ENCODE measurements at places on chromosomes 2 and 18. TPM values are rescaled to one million over a fixed set of nuclear protein-coding genes. Genes with fewer than 3 reads are reported as not detected.

Gene SOCS6
- total RNA-seq = 24.1 TPM

- DNase-seq = no peak
Measured at GRCh38 chr18:75034937-75035336, 174.0 kb downstream of the PTGR3 start.

DNA sequence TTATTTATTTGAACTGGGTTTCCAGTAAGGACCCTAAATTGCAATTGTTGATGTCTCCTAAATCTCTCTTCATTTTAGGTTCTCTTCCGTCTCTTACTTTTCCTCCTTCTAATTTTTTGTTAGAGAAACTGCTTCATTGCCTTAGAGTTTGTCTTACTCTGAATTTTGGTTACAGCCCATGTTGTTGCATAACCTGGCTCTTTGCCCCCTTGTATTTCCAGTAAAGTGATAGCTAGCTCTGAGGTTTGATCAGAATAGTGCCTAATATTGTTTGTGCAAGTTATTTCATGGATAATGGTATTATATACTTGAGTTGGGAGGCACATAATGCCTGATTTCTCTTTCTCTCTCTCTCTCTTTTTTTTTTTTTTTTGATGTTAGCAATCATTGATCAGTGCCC, 71.8 kb downstream of the MGAT5 start:
- DNase-seq = no peak

DNA sequence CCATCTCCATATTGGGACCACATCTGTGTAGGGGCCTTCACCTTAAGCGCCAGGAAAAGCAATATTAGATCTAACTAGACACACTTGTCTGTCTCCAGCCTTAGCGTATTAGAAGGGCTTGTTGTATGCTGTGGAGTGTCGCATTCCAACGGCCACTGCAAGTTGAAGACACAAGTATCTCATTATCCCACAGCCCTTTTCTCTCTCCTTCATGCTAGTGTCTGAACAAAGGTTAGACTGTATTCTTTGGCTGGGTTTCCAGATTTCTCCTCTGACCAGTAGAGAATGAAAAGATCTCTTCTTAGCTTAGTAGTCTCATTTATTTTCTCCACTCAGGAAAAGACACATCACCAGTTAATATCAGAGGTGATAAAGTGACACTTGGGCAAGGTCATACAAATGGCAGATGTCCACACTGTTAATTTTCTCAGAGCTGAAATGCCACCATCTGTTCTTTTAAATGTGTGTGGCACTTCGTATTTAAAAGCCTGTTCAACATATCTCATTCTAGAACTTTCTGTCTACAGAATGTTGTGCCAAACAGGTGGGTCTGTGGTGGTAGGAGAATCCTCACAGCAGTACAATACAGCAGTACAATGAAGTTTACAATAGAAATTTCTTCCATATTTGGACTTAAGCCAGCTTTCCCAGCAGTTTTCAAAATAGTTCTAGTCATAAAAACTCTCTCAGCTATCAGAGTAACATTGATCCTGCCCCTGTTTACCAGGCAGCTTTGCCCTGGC, 94.0 kb upstream of the ITGA6 start:
- DNase-seq = no peak

Gene RBMS1
- total RNA-seq = 152 TPM

Gene SERPINB7
- 18.0 TPM for total RNA-seq

GRCh38 chr2:232076736-232077135, 115.2 kb downstream of the DIS3L2 start:
- DNase-seq = no peak

Gene REG3G
- total RNA-seq = not detected

DNA sequence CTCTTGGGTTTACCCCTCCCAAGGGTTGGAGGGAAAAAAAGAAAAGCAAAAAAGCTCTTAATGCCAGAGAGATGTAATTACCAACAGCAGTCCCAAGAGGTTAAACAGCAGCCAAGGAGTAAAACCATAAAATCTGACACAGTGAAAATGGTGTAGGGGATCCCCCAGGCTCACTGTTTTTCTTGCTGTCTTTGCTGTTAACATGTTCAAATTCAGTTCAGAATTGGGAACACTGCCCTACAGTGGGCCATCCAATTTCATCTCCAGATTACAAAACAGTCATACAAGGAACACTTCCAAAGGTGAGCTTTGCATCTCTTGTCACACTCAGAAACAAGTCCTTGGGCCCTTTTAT, 54.5 kb downstream of the PLEKHM3 start:
- DNase-seq = no peak

DNA sequence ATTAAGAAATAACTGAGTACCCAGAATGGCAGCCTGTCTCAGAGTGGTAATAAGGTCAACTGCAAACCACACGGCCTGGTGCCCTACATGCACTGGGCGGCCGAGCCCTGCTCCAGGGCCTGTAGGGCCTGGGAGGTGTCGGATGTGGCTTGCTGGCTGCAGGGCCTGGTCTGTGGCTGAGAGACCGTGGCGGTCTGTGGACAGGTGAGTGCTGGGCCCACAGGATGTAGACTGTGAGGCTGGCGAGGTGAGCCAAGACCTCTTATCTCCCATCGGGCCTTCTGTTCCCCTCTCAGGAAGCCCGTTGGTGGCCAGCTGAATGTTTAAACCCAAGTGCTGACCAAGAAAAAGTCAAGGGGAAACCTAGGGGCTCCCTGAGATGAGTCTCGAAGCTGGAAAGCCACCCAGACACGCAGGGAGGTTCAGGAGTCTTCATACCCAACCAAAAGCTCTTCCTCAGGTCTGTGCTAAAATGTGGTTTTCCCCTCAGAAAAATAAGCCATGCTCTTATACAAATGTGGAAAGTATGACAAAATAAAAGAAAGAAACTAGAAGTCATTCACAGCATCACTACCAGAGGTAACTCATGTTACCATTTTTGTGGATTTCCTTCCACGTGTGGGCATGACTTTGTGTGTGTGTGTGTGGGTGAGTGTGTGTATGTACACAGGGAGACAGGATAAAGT, 47.7 kb upstream of the CTDP1 start:
- no peak for DNase-seq

DNA sequence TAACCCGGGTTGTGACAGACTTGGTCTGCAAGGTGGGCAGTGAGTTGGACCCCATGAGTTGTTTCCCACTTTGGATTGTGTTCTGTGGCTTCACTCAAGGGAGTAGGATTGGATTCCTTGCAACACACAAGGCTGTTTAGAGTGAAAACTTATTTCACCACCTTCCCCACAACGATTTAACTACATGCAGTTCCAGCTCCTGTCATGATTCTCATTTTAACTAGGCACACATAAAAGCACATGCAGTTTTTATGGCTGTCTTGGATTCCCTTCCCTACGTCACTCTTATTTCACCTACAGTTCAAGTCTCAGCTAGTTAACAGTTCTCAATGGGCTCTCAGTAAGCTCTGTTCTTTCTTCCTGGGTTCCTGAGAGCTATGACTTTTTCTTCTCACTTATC, 15.9 kb downstream of the EFEMP1 start:
- no peak for DNase-seq

Gene TM4SF20
- total RNA-seq = not detected

DNA sequence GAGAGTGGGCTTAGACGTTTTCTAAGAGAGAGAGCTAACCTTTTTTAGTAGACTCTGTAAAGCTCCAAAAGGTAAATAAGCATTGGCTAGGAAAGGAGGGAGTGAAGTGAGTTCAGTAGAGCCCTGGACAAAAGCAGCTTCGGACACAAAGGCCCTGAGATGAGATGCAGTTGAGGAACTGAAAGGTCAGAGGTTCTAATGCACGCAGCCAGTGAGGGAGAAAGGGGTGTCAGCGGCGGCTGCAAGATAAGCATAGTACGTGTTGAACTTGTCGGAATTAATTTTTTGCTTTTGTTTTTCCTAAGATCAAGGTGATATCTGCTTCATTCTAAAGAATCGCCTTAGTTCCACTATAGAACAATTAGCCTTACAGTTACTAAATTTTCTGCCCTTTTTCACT, 11.2 kb upstream of the SLC8A1 start:
- DNase-seq = no peak

GRCh38 chr2:216142540-216142939, 33.4 kb downstream of the XRCC5 start:
- DNase-seq = peak; percentile 88

DNA sequence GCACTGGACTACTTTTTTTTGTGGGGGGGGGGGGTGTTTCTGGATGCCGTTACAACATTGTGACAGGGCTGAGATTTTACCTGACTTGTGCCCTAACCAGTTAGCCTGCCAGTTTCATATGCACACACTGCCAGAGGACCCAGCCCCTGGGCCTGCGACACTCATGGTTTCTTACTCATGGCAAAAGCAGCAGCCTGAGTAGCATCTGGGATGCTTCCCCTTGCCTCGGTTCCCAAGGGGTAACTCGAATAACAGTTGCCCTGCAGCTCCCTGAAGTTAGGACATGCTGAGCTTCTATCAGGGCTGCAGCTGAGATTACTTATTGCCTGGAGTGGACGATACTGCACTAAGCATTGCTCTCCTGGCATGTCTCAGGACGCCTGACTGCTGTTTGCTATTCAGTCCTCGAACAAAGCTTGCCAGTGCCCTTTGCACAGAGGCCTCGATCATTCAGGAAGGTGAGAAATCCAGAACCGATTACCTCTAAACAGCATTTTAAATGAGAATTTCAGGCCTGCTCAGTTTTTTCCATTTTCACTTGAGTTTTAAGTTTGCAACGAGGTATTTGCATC, 47.9 kb downstream of the TRPM8 start:
- peak; percentile 34 for DNase-seq

DNA sequence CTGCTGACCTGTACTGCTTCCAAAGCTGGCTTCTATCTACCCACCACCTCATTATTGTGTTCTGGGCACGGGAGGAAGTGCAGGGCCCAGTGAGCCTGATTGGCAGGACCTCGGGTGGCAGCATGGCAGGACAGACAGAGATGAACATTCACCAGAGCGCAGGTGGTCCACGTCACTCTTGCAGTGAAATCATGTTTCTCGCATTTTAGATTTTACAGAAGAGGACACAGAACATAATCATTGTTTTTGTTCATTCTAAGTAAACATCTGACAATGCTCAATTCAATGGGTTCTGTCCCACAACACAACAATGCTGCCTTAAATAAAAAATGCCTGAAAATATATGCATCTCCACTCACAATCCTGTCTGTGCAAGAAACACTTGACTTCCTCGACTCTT, 11.5 kb upstream of the BIN1 start:
- DNase-seq = no peak

Gene RPE
- total RNA-seq = 62.1 TPM

Gene EHD3
- total RNA-seq = 20.9 TPM

Gene TSPYL6
- total RNA-seq = not detected

GRCh38 chr2:186129767-186130581, 356.1 kb upstream of the ZC3H15 start:
- DNase-seq = peak; percentile 86

Gene IL36RN
- total RNA-seq = 0.14 TPM

Gene AOX1
- 3.4 TPM for total RNA-seq

- peak; percentile 83 for DNase-seq
Measured at GRCh38 chr2:189287982-189288521, 108.5 kb upstream of the COL5A2 start.

GRCh38 chr2:237055386-237056100, 30.1 kb upstream of the COPS8 start:
- no peak for DNase-seq

Gene RIT2
- not detected for total RNA-seq

DNA sequence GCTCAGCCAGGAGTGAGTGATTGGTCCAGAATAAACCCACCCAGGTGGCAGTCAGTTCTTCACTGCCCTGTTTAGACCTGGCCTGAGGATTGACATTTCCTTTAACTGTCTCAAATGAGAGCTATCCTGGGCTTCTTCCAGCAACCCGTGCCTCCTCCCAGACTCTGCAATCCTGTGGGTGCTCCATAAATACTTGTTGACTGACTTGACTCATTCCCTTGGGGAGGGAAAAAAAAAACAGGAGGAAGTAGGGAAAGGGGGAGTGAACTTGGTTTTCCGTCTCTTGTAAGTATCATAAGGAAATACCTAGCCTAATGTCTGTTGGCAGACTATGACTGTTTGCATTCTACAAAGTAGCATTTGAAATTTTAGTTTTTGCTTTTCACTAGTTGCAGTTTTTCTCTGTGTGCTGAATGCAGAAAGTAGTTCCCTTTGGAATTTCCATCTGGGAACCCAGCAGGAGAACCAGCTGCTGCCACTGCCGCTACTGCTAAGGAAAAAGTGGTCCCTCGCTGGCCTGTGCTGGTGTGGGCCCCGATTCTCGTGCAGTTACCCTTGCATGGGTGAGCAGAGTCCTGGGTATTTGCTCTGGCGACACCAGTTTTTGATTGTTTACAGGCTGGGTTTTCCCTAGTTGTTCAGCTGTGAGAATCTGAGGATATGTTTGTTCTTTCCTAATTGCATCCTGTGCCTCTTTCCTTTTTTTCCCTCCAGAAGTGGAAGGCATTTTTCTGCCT, 78.8 kb downstream of the TGOLN2 start:
- DNase-seq = peak; percentile 96

DNA sequence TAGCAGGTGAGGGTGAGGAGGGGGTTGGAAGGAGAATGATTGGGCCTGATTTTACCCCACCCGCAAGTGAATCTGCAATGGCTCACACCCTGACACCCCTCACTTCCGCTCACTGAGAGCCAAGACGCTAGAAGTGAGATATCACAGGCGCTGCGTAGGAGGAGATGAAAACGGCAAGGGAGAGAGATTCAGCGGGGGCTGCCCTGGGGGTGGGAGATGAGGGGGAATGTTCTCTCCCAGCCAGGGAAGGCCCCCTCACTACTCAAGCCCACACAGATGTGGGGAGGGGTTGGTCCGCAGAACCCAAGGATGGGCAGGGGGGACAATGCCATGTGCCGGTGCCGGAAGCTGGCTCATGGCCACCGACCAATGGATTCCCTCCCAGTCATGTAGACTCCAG, 32.9 kb downstream of the LOXHD1 start:
- DNase-seq = no peak

- DNase-seq = peak; percentile 82
Measured at GRCh38 chr18:34493099-34493544, 217.0 kb upstream of the DTNA start.

Gene BCS1L
- total RNA-seq = 27.5 TPM

Gene VIT
- total RNA-seq = not detected

DNA sequence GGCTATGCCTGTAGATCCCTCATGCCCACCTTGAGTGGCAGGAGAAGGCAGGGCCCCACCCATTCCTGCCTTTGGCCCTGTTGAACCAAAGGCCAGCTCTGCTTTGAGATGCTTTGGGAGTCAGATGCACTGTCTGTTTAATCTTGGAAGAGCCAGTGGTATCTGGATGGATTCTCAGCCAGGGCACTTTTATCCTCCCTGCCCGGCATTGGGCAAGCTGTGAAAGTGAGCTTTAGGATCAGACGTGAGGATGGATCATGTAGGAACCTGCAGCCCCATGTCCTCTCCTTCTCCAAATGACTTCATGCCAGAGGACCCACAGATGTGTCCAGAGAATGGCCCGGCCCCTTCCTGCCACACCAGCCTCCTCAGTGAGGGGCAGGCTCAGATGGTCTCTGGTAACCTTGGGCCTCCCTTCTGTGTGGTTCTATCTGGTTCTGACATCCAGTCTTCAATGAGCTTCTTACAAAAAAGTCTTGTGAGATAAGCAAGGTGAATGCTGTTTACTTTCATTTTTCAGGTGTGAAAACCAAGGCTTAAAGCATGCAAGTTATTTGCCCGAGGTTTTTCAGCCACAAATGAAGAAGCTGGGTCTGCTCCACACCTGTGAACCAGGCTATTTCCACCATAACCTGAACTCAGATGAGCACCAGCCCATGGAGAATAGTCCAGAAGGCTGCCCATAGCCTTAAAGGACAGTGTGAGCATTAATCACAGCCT, 123.8 kb downstream of the KCTD1 start:
- no peak for DNase-seq
